ENCODE measurements at places on chromosomes 13 and 19.

DNA sequence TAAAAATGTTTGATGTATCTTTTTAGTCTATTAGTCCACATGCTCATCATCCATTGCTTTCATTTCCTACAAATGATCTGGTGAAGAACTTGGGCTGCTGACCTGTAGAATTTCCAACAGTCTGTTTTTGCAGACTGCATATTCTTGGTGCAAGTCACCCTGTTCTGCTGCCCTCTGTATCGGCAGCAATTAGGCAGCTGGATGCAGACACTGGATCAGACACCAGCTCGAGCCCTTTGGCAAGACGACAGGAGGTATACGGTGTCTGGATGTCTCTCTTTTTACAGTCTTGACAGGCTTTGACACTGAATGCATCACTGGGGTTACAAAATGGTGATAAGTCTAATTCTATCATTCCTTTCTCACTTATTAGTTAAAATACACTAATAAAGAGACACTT is 21.8 kb downstream of the MTRF1 start:
- no peak for DNase-seq

DNA sequence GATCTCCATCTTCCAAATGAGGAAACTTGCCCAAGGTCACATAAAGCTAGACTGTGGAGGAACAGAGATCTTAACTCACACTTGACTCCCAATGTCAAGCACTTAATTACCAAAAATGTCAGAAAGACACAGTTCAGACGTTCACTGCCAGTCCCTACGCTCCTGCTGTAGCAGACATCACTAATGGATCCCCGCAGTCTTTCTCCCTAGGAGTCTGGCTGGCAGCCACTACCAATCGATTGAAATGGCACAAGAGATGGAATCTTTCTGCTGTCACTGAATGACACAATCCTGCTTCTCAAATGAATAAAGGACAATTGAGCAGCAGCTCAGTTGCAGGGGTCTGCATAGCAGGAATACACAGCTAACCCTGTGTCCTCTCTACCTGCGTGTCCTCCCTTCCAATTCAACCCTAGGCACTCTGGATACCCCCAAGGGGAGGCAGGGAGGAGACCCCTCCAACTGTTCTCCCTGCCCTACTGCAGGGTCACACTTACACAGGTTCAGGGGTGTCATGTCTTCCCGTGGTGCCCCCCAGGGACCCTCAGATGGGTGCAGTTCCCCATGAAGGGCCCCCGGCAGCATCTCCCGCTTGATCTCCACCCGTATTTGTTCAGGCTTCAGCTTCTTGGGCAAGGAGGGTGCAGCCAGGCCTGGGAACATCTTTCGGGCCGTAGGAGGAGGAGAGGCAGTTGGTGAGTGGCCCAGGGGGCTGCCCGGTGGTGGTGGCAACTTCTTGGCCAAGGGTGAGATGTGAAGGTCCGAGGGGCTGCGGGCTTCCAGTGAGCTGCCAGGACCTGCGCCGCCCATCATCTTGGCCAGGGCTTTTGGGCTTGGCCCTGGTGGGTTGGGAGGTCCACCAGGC is 7.9 kb upstream of the AKAP8L start:
- DNase-seq, result no peak

GRCh38 chr13:80022146-80022545 is 318.8 kb downstream of the SPRY2 start:
- DNase-seq, result no peak

GRCh38 chr19:35860818-35861639 is 4.3 kb downstream of the KIRREL2 start:
- no peak for DNase-seq

DNA sequence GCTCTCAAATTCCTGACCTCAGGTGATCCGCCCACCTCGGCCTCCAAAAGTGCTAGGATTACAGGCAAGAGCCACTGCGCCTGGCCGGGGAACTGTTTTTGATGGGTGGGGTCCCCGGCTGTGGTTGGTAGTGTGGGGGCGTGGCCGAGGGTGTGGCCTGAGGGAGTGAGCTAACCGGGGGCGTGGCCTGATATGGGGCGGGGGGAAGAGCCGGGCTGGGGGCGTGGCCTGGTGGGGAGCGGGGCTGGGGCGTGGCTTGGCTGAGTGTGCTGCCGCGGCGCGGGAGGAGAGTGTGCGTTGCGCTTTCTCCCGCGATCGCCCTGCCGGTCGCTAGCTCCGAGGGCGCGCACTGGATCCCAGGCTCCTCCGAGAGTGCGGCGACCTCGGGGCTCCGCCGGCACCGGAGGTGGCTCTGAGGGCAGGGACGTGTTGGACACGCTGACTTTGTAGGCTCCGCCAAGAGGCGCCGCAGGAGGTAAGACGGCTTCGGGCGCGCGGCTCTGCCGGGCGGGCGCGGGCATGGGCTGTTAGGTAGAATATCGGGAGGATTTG is at the start of gene SPATA13:
TSS of gene SPATA13 (plus strand) at position 263 of the 552 bp plus-strand sequence. CDS start 62,210 bp downstream, outside the sequence.
- DNase-seq, result peak; percentile 95

- no peak for DNase-seq
These were observed 107.1 kb upstream of the UQCRFS1 start for GRCh38 chr19:29320086-29320485.

GRCh38 chr13:40221460-40222201 is 444.8 kb downstream of the FOXO1 start:
- peak; percentile 28 for DNase-seq

DNA sequence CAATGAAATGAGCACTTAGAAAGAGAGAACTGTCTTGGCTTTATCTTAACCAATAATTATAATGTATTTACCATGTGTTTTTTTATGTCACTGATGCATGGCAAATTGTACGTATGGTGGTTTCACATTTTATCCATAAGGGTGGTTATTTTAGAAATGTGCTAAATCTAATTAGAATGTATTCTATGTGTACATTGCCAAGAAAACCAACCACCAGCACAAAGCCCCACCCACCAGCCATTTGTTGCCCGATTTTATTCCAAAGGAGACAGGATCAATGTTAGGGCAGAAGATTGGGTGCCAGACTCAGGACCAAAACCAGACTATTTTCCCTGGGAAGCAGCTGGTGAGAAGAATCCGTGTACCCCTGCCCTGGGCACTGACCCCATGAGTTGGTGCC is 63.0 kb upstream of the SOX1 start:
- no peak for DNase-seq

- no peak for DNase-seq
These were observed 124.7 kb upstream of the VSTM2B start for GRCh38 chr19:29400917-29401711.

GRCh38 chr13:69008499-69008898 is 1099.1 kb upstream of the ATXN8OS start:
- no peak for DNase-seq

- no peak for DNase-seq
These were observed 88.0 kb downstream of the ABCC4 start for GRCh38 chr13:95212983-95213850.

DNA sequence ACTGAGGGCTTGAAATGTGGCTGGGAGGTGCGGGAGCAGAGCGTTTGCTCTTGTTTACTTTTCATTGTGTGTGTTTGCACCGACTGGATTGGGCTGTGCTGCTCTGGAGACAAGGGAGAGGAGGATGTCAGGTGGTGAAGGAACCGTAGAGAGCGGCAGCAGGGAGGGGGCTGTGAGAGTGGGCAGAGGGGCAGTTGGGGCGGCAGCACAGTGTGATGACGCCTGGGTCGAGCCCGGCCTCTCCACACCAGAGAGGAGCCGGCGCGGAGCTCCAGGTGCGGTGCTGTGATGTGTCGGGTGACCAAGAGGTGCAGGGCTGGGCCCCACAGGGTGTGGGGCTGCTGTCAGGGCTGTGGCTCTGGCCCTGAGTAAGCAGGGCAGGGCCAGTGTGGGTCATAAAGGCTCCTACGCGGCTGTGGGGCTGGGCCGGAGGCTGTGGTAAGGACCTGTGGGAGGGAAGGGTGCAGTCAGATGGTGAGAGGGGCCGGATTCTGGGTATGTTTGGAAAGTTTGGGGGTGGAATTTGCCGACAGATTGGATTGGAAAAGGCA is 10.5 kb downstream of the NAXD start:
- DNase-seq, result no peak

GRCh38 chr13:46577696-46578589 is 25.0 kb downstream of the LRCH1 start:
- DNase-seq, result no peak

DNA sequence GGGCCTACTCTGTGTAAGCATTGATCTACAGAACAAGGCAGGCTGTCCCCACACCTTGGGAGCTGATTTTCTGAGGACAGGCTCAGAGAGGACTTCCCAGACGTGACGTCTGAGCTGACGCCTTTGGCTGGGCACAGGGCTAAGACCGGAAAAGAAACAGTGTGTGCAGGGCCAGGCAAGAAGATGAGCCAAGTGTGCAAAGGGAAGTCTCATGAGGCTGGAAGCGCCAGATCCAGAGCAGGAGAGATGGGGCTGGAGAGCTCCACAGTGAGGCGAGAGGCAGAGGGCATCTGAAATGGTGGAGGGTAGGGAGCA is 12.7 kb downstream of the IGLON5 start:
- DNase-seq, result no peak

GRCh38 chr13:73991384-73991783 is 142.8 kb downstream of the KLF12 start:
- no peak for DNase-seq

DNA sequence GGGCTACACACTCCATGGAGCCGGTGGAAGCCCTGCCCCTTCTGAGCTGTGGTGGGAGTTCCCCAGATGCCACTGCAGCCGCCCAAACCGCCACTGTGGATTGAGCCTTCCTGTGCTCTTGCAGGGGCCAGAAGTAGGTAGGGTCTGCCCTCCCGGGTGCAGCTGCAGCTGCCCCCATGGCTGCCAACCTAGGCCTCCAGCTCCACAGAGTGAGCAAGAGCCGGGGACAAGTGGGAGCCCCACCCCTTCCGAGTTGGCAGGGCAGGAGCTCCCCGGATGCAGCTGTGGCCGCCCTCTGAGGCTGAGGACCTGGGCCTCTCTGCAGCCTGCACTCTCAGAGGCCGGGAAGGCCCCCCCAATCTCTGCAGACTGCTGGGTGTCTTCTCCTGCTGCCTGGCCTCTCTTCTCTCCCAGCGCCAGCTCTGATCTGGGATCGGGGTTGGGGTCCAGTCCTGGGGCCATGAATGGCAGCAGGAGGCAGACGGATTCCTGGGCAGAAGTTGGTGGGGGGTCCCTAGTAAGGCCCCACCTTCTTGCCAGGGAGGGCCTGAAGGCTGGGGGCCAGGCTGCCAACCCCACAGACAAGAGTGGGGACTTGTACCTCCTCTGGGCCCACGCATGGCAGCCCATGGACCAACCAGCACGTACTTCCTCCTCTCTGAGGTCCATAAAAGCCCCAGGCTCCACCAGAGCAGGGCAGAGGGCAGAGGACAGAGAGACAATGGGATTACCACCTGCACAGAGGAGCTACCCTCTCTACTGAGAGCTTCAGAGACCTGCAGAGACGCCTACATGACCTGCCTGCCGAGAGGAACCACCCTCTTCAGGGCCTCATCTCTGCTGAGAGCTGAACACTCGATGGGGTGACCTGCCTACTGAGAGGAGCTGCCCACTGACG is 28.9 kb downstream of the AP2S1 start:
- peak; percentile 75 for DNase-seq

- no peak for DNase-seq
These were observed 504.9 kb downstream of the DIAPH3 start for GRCh38 chr13:59658738-59659330.
